Caki2 (cell line): ENCODE measurements at places on chromosomes 6 and 20.

DNA sequence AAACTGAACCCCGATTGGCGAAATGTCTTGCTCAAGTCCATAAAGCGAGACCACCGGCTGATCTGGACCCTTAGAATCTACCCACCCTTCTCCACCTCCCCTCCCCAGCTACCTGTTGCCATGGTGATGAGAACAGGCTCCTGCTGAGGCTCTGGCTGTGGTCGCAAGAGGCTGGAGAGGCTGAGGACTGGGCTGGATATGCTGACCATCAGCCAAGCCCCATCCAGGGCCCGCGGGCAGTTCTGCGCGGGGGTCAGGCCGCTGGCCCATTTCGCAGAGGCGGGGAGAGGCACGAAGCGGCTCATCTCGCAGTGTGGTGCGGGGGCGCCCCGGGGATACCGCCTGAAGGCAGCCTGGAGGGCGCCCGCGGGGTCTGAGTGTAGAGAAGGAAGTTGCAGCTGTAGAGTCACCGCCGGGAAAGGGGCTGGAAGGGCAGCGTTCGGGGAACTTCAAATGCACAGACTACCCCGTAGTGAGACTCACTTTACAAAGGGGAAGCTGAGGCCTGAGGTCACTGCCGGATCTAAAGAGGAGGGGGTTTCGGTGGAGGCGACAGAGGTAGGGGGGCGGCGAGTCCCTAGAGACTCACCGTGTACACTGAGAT is 671 bp downstream of the TAPBP start:
- DNase-seq = peak; percentile 41

DNA sequence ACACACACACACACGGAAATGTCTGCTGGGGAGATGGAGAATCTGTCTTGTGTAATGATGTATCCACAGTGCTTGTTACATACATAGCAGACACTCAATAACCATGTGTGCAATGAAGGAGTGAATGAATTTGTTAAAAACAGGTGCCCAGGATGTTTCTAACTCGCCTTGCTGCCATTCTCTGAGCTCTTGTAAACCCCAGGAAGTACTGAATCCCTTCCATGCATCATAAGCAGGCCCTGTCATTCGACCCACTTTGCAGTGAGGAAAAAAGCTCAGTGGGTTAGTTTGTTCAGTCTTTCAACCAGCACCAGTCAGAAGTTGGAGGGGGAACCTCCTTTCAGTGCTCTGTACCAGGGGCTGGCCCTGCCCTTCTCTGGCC is 1.4 kb upstream of the KCNK5 start:
- DNase-seq = no peak

GRCh38 chr6:32669893-32670292 is 3.4 kb upstream of the HLA-DQB1 start:
- DNase-seq = no peak

DNA sequence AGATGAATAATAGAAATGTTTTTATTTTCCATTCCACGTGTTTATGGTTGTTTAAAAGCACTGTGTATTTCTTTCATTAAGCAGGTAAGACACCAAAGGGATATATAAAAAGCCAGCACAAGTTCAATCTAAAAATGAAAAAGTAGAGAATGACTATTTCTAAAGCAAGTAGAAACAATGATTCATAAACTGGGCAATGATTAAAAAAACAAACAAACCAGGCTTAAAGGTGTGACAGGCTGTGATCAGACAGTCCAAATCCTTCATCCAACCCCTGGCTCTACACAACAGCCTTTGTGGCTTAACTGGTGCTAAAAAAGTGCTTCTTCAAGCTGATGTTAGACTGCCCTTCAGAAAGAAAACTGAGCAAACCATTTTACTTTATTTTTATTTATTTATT is 45.7 kb upstream of the TSHZ2 start:
- peak; percentile 21 for DNase-seq

DNA sequence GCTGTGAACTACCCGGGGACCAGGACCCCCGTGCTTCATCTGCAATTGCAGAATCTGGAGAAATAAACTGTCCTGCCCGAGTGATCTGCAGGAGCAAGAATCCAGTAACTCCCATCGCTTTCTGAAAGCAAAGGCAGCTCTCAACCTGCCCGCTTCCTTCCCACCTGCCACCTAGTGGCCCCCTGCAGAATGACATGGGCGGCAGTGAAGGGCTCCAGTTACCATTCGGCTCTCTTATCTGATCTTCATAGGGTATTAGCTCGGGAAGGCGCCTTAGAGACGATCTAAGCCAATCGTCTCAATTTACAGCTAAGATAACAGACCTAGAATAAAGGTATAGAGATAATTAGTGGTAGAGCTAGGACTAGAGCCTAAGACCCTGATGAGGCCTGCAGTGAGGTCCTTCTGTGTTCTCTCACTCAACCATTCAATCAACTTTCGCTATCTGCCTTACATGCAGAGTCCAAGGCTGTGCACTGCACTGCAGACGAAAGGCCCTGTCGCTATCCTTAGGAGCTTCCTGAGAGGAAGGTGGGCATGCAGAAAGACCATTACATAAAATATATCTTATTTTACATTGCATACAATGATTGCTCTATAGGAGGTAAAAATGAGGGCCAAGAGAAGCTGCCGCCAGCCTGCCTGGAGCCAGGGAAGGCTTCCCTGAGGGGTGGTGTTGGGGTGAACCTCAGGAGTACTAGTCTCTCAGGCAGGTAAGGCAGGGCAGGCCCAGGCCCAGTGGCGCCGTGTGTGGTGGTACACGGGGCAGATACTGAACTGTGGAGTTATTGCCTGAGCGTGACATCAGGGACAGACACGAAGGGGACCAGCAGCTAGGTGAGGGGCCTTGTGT is 7.1 kb upstream of the PSMG4 start:
- DNase-seq = peak; percentile 78

DNA sequence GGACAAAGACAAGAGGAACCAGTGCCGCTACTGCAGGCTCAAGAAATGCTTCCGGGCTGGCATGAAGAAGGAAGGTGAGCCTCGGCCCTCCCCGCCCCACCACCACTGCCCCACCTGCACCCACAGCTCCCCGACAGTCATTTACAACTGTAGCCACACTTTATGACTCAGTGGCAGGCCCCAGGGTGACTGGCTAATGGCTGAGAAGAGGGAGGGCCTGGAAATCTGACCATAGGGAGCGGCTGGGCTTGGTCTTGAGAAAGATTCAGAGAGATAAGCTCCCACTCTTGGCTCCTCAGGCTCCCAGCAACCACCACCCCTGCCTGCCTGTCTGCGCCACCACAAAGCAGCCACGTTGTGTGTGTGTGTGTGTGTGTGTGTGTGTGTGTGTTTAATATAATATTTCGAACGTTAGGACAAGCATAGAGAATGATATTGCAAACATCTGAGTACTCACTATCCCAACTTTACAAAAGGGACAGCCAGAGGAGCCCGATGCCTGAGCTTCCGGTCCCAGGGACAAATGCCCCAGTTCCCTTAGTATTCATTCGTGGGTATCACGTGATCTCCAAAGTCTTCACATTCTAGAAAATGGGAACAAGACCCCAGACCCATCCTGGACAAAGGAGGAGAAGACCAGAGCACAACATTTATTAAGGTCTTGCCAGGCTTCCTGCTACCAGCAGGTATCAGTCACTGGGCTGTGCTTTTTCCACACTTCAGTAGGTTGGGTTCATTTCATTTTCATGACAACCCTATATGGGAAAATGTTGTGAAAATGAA is 52.1 kb downstream of the HNF4A start:
- peak; percentile 85 for DNase-seq

DNA sequence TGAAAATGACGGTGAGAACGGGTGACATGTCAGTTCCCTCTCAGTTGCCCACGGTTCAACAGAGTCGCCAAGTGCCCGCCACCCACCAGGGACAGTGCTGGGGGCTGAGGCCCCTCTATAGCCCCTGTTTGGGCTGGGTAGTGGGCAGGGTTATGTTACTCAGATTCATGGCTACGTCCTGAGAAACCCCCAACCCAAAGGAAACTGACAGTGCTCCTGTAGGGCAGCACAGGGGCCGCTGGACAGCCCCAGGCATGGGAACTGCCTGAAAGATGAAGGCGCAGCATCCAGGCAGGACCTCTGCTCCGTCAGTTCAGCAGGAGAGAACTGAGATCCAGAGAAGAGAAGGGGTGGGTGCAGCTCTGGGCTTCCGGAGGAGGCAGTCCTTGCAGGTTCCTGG is 118.9 kb upstream of the PMEPA1 start:
- DNase-seq = no peak

- no peak for DNase-seq
Observed at GRCh38 chr6:85756982-85757381, 114.3 kb upstream of the SYNCRIP start.

- DNase-seq = no peak
Observed at GRCh38 chr6:113208726-113209125, 648.4 kb upstream of the MARCKS start.

GRCh38 chr20:39289316-39289715 is 327.2 kb downstream of the DHX35 start:
- DNase-seq = no peak

DNA sequence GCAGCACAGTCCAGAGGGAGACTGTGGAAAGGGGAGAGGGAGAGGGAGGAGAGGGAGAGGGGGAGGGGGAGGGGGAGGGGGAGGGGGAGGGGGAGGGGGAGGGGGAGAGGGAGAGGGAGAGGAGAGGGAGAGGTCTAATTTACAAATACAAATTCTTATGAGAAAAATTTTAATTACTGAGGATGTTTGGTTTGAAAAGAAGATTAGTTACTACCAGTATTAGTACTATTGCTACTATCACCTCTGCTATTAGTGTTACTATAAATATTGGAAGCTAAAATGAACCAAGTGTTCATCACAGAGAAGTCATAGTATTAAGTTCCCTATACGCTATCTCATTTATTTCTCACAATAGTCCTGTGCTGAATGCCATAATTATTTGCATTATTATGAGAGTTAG is 14.3 kb upstream of the TSBP1 start:
- no peak for DNase-seq

DNA sequence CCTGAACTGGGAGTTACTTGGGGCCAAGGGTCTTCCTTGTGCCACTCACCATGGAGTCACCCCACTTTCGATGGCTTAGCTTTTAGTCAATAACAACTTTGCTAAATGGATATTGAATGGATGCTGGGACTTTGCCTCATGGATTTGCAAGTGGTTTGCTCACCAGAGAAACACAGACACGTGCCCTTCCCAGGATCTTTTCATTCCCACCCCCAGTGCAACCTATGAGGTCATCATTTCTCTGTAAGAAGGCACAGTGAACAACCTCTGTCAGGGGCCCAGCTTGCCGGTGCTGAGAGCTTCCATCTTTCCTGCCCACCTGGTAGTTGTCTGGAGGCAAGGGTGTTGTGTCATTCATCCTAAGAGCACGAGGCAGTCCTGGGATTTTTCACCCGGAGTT is 256.8 kb upstream of the PMEPA1 start:
- DNase-seq = no peak

DNA sequence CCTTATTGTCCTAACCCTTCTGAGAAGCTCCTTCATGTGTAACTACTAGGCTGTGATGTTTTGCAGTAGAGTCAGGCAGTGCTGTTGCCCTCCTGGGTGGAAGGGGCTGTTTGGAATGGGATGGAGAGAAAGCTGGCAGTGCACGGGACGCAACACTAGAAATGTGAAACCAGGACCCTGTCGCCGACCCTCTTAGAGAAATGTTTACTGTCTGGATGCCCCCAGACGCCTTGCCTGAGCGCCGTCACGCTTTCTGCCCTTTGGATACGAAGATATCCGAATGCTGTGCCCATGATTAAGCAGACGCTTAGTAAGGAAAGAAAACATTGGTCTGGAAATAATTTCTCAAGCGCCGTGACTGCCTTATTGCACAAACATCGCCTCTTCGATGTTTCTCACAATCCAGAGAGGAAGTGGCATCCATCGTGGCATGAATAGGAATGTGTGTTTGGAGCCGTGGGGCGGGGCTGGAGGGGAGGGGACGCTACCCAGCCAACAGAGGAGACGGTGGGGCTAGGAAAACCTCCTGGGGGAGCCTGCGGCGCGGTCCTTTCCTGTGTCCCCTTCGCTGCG is 661 bp upstream of the PPP1R14C start:
- peak; percentile 88 for DNase-seq

GRCh38 chr6:5325173-5325572 is 63.9 kb downstream of the FARS2 start:
- DNase-seq = no peak

- DNase-seq = no peak
Observed at GRCh38 chr6:105215506-105215905, 35.7 kb upstream of the POPDC3 start.

GRCh38 chr6:34656378-34657036 is 40.1 kb downstream of the ILRUN start:
- DNase-seq = no peak

- DNase-seq = no peak
Observed at GRCh38 chr6:63567966-63568365, 4.3 kb upstream of the LOC128125822 start.

GRCh38 chr6:25743868-25744267 is 10.7 kb upstream of the SLC17A4 start:
- no peak for DNase-seq

DNA sequence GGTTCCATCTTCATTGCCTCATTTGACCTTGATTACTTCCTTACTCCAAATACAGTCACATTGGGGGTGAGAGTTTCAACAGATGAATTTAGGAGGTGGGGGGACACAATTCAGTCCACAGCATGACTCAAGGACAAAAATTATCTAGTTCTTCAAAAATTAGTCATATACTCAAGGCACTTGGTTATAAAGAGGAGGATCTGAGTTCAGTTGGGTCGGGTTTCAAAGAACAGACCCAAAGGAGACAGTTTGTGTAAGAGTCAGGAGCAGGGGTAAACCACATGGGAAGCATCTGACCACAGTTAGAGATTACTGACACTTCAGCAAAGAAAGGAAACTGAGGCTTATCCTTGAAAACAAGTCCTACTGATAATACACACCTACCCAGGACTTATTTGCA is 138.0 kb downstream of the TBC1D7 start:
- DNase-seq = no peak

- no peak for DNase-seq
Observed at GRCh38 chr6:7119272-7119801, 11.6 kb downstream of the RREB1 start.

DNA sequence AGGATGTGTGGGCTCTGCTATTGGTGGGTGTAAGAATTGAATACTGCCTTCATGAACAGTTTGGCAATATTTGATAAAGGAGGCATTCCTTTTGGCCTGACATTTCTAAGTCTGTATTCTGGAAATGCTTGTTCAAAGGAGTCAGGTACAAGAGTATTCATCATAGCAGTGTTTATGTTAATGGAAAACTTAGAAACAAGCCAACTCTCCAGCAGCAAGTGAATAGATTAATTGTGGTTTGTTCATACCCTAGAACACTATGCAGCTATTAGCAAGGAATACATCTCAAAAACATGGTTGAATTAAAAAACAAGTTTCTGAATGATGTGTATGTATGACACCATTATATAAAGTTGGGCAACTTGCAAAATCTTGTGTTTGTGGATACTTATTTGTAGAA is 195.8 kb downstream of the ZFAND3 start:
- DNase-seq = no peak

GRCh38 chr6:4192173-4192572 is 56.8 kb upstream of the ECI2 start:
- no peak for DNase-seq

GRCh38 chr6:131093334-131093733 is 30.3 kb upstream of the EPB41L2 start:
- no peak for DNase-seq

- no peak for DNase-seq
Observed at GRCh38 chr6:68727699-68728098, 92.6 kb downstream of the ADGRB3 start.

GRCh38 chr6:117992856-117993255 is 85.8 kb downstream of the SLC35F1 start:
- no peak for DNase-seq
